ENCODE measurements at places on chromosomes 6 and 20.

GRCh38 chr6:160128879-160129516 lies 7.4 kb downstream of the SLC22A1 start:
- no peak for DNase-seq

- DNase-seq, result no peak
Measured at GRCh38 chr6:42042108-42042507, 8.2 kb upstream of the TAF8 start.

- no peak for DNase-seq
Measured at GRCh38 chr20:49149281-49150045, 38.7 kb downstream of the STAU1 start.

DNA sequence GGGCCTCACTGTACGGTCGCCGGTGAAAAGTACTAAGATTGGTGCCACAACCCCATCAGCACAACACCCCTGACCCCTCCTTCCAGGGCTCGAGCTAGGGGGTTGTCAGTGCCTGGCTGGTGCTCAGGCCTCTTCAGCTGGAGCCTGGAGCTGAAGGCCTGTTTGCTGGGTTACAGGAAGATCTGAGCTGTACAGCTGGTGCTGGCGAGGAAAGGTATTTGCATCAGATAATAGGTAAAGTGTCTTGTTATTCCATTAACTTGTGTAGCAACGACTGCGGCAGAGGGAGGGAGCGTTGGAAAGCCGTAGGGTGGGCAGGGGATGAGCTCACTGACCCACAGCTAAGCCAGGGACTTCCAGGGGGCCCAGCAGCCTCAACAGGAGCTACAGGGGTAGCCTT lies 15.8 kb upstream of the SIRPA start:
- no peak for DNase-seq

GRCh38 chr6:94350833-94351232 lies 931.5 kb upstream of the EPHA7 start:
- no peak for DNase-seq

DNA sequence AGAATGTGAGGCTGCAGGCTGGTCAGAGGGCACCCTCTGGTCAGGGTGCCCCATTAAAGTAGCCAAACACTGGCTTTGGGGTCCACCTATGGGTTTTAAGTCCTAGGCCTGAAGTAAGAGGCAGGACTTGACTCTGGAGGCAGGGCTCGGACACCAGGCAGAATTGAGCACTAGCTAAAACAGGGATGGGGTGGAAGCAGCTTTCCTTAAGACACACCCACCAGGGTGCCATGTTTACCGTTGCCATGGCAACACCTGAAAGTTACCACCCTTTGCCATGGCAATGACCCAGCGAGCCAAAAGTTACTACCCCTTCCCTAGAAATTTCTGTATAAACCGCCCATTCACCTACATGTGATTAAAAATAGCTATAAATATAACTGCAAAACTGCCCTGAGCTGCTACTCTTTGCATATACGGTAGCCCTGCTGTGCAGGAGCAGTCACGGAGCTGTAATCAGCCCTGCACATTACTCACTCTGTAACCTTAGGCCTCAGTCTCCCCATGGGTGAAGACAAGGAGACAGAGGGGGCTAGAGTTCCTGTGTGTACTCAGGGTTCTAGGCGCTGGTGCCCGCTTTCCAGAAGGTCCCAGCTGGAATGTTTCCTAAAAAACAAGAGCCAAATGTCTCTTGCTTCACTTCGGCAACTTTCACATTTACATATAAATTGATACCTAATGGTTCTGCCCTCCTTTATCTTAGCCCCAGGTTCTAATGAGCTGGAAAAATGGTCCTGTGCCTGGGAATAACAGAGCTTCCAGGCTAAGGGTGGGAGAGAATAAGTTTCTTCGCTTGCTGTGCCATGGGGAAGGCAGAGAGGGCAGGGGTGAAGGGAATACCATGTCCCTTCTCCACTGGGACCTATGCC lies 27.2 kb upstream of the SRSF6 start:
- no peak for DNase-seq

DNA sequence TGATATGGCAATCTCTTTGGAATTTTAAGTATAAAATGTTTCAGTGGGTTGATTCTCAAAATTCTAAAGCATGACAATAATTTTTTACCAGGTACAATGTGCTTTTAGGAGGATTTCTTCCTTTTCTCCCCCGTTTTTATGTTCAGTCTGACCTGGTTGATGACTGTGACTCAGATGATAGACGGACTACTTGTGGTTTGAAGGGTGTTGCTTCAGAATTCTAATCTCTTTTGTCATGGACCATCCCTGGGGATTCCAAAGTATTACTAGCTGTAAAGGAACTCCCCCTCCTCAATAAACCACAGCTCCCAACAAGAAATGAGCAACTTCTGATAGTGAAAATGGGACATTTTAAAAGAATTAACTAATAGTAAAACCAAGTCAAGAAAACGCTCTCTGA lies 34.9 kb upstream of the TNFAIP3 start:
- DNase-seq, result peak; percentile 65

DNA sequence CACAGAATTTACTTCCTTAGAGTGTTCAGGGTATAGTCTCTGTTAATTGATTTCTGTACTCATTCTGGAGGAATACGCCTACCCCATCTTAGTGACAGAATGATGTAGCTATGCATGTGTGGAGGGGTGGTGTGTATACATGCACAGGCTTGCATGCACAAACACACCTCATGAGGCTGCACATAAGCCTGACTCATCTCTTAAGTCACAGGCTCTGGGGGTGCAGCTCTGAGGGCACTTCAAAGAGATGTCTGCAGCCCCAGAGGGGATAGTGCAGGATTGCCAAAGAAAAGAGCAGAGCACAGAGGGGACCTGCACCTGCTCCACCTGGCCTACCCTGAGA lies 24.6 kb downstream of the TBX18 start:
- no peak for DNase-seq

GRCh38 chr6:108673153-108673552 lies 112.4 kb downstream of the FOXO3 start:
- DNase-seq, result no peak

DNA sequence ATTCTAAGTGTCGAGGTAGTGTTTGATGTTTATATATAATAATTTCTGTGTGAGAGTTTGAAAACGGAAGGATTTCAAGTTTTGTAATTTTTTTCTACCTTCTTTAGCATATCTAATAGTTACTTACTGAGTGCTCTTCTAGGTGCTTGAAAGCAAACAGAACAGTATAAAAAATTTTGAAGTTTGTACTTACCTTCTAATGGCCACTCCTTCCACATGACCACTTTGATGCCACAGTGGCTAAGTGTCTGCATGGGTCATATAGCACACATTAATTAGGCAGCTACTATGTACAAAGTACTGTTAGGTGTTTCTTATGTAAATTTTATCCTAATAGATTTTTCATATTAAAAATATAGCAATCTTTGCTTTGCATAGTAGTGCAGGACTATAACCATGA lies 21.1 kb downstream of the RPRD1B start:
- DNase-seq, result no peak

DNA sequence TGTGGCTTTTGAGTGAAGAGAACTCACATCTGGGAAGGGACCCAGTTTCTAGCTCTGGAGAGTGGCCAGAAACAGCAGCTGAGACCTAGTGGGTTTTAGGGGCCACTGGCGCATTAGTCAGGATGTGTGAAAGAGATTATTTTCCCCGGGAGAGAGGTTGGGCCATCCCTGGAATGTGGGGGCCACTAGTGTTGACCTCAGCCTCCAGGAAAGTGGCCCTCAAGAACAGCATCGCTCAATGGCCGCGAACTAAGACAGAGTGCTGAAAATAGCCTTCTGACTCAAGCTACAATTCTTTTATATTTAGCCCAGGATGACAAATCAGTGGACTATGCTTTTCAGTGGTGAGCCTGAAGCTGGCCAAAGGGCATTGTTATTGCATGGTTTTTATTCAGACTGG lies 210.4 kb upstream of the RNF24 start:
- DNase-seq, result peak; percentile 73

DNA sequence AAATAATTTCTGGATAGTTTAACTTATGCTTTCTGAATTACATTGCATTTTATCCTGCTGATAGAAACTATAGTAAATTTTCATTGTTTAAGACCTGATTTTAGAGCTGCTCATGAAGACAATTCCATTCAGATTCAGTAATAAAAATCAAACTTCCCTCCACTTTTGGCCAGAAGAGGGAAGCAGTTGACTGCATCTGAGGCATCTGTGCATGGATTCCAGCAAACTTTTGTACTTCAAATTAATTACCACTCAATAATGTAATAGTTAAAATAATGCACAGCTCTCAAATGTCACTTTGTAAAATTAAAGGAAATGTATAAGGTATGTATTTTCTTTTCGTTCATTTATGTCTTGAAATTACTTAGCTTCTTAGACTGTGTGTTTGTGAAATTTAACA lies 64.2 kb upstream of the SLC35B3 start:
- no peak for DNase-seq

DNA sequence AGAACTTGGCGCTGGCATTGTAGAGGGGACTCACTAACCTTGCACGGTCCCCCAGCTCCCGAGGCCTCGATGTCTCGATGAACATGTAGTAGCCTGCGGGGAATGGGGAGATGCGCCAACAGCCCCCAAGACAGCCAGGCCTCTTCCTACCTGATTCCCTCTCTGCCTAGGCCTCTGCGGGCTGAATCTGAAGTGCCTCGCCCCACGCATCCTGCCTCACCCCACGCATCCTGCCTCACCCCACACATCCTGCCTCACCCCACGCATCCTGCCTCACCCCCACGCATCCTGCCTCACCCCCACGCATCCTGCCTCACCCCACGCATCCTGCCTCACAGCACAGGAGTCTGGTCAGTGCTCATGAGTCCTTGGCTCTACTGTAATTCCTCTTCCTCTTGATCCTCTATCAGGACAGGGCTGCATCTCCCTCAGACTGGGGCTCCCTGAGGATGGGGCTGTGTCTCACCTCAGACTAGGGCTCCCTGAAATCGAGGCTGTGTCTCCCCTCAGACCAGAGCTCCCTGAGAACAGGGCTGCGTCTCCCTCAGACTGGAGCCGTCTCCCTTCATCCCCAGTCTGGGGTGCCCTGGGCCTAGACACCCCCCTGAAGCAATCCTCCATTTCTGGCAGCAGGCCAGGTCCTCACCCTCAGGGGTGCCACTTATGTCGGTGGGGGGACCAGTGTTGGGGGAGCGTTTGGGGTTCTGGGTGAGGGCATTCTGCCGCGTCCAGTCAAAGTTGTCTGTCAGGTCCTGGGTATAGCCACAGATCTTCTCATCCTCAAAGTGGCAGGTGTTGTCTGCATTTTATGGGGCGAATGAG lies 53.6 kb downstream of the MDGA1 start:
- no peak for DNase-seq

- no peak for DNase-seq
Measured at GRCh38 chr20:11315525-11315924, 602.2 kb upstream of the BTBD3 start.

GRCh38 chr6:22145823-22146677 lies 150.8 kb downstream of the PRL start:
- peak; percentile 10 for DNase-seq

DNA sequence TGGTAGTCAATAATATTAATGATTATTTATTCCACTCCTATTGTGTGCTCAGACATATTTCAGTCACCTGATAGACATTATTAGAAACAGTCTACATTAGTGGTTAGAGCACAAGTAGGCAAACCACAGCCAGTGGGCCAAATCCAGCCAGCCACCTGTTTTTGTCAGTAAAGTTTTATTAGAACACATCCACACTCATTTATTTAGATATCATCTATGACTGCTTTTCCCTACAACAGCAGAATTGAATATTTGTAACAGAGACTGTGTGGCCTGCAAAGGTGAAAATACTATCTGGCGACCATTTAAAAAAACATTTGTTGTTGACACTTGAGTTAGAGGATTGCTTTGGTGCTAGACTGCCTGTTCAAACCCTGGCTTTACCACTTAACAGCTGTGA lies 220.0 kb upstream of the ZFP64 start:
- DNase-seq, result no peak

DNA sequence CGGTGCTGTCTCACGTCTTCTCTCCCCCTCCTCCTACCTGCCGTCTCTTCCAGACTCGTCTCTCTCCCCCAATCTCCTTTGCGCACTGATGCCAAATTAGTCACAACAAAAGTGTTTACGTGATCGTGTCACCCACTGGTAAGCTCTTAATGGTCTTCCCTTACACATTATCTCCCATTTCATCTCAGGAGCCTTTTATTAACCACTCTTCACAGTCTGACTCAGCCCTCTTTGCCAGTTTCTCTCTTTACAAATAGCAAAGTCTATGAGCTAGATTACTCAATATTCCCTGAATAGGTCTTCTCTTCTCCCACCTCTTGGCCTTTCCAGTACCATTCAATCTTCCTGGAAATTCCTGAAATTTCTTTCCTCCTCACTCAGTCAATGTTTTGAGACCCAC lies 247.0 kb downstream of the ESR1 start:
- peak; percentile 32 for DNase-seq

- no peak for DNase-seq
Measured at GRCh38 chr6:8947900-8948299, 512.6 kb upstream of the SLC35B3 start.

- peak; percentile 61 for DNase-seq
Measured at GRCh38 chr6:109455437-109456110, at the start of gene MICAL1. Gene MICAL1, minus strand, starts transcription at chr6:109455772. Its CDS starts 1,576 bp downstream, at chr6:109454196.

DNA sequence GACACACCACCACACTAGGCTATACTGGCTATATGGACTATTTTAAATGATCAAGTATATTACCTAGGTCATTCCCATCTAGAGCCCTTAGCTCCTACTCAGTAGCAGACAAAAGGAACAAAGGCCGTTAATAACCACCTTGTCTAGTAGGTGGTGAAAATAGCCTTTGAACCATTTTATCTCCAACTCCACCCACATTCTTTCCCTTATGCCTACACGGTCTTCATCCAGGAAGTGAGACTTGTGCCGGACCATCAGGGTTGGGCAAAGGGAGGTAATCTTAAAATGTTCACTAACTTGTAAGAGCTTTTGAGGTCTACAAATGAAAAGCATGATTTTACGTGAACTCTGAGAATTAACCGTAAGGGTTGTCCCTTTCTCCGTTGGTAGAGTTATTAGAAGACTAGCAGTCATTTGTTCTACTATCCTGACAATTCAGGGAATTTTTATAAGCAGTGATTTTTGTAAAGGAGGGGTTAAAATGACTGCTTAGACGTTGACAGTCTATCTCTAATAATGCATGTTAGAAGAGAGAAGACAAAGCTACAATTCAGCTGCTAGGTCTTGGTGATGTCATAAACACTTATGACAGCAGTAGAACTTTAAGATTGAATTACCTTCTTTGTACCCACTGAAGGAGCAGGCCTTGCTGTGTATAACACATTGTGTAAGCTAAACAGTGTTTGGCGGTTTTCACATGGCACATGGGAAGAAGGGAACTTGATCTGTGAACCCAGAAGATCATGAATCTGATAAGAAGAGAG lies 371.8 kb upstream of the JAG1 start:
- no peak for DNase-seq

DNA sequence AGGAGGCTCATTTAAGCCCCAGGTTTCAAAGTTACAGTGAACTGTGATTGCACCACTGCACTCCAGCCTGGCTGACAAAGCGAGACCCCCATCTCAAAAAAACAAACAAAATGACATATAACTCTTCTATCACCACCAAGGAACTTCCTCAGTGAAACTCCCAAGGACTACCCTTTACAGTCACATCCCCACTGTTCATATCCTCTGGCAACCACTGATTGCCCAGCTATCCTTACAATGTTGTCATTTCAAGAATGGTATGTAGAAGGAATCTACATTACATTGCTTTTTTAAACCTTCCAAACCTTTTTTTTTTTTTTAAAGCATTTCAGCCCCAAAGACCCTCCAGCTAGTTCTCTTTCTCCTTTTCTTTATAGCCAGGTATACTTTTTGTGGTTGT lies 123.1 kb upstream of the CARMIL1 start:
- no peak for DNase-seq

GRCh38 chr6:131182991-131183425 lies 47.7 kb downstream of the AKAP7 start:
- no peak for DNase-seq

GRCh38 chr6:22954749-22955385 lies 385.5 kb downstream of the HDGFL1 start:
- no peak for DNase-seq

GRCh38 chr20:60948224-60948623 lies 303.8 kb upstream of the CDH4 start:
- DNase-seq, result no peak

Measured in HTR-8/SVneo (cell line).